Upper lobe of left lung (tissue), 6 donors: ENCODE measurements at places on chromosomes 7 and 10. TPM values are rescaled to one million over a fixed set of nuclear protein-coding genes. Genes with fewer than 3 reads are reported as not detected.
A peak's percentile ranks its signal among the peaks of the same experiment; 100 is the strongest.

GRCh38 chr7:115910541-115911164, 119.9 kb downstream of the TFEC start:
- no peak overlapping the region for H3K4me3 ChIP-seq
- no peak overlapping the region for H3K27ac ChIP-seq
- H3K4me1 ChIP-seq: peaks cover 6% of the 10 kb centered on the region
- DNase-seq: no peak

- H3K27ac ChIP-seq: peak overlapping the region; percentile 66
- no peaks in the 10 kb centered on the region for H3K27me3 ChIP-seq
- peak; percentile 67 for DNase-seq
- H3K4me1 ChIP-seq: peaks cover 18% of the 10 kb centered on the region
These were observed 78.6 kb upstream of the ARMC3 start for GRCh38 chr10:22849077-22849805.

DNA sequence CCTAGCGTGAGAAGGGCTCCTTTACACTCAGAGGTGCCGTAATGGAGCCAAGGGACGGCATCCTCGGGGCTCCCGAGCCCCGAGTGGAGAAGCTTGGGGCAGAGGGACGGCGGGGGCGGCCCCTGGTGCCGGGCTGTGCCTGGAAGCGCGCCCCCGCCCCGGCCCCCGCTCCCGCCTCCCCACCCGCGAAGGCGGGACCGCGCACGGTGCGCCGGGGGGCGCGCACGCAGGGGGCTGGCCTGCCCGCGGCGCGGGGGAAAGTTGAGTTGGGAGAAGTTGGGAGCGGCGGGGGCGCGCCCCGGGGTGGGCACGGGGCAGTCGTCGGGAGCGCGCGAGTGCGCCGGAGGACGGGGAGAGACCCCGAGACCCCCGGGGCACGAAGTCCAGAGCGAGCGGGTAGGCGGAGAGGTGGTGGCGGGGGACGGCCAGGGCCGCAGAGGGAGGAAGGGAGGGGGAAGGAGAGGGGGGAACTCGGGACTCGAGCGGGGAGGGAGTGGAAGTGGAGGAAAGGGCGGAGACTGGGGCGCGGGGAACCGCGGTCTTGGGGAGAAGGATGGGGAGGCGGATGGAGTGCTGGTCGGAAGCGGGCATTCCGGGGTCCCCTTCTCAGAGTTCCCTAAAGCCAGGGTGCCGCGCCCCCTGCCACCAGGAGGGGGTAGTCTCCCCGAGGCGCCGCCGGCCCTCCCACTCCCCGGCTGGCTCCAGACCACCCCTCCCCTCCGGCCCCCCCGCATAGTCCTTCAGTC, at the start of gene SLC4A2:
SLC4A2 (plus strand) TSS at position 223 of the 746 bp plus-strand sequence. CDS start 2,399 bp downstream, outside the sequence.
- peaks cover 51% of the 10 kb centered on the region for H3K4me1 ChIP-seq
- H3K27ac ChIP-seq: peak within 1 kb of the TSS; percentile 99
- peak; percentile 97 for DNase-seq

DNA sequence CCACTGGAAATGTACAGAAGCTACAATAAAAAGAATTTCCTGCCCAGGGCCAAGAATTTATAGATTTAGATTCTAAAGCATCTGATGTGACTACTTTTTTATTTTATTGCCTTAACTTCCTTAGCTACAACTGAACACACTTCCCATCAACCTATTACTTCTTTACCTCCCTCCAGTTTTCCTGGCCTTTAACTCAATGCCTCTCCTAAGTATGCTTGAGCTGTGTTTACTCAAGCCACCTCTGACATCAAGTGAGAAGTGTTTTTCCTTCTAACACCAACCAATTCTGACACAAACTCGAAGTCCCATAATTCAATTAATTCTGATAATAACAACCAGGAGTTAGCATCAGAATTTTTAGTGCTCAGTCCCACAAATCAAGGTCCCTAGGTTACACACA, 170.0 kb downstream of the IMMP2L start:
- no peak for DNase-seq
- no peaks in the 10 kb centered on the region for H3K36me3 ChIP-seq
- no peak overlapping the region for H3K4me3 ChIP-seq
- no peaks in the 10 kb centered on the region for H3K27me3 ChIP-seq
- no peaks in the 10 kb centered on the region for H3K4me1 ChIP-seq

DNA sequence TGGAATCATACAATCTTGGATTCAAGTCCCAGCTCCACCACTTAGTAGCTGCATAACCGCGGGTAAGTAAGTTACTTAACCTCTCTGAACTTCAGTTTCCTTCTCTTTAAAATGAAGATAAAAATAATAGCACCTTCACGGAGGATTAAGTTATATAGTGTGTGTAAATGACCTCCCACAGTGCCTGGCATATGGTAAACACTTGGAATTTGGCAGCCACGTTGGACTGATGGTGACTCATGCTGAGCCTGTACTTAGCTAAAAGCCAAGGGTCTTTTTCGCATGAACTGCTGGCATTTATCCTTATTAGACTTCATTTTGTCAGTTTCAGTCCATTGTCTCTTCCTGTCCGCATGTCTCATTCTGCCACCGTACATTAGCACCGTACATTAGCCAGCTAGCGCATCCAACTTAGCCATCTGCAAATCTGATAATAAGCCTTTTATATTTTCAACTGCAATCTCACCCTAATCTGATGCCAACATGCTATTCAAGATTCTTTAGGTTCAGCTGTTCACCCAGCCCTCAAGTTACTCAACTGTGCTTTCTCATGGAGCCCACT, 11.2 kb downstream of the SLC13A4 start:
- no peaks in the 10 kb centered on the region for H3K4me1 ChIP-seq
- no peak for DNase-seq
- H3K36me3 ChIP-seq: no peaks in the 10 kb centered on the region
- no peak overlapping the region for H3K27ac ChIP-seq
- no peak overlapping the region for H3K4me3 ChIP-seq

- no peaks in the 10 kb centered on the region for H3K4me1 ChIP-seq
- H3K4me3 ChIP-seq: no peak overlapping the region
- H3K27ac ChIP-seq: no peak overlapping the region
- H3K36me3 ChIP-seq: peaks cover 15% of the 10 kb centered on the region
These were observed 5.6 kb upstream of the AS3MT start for GRCh38 chr10:102863660-102864059.

DNA sequence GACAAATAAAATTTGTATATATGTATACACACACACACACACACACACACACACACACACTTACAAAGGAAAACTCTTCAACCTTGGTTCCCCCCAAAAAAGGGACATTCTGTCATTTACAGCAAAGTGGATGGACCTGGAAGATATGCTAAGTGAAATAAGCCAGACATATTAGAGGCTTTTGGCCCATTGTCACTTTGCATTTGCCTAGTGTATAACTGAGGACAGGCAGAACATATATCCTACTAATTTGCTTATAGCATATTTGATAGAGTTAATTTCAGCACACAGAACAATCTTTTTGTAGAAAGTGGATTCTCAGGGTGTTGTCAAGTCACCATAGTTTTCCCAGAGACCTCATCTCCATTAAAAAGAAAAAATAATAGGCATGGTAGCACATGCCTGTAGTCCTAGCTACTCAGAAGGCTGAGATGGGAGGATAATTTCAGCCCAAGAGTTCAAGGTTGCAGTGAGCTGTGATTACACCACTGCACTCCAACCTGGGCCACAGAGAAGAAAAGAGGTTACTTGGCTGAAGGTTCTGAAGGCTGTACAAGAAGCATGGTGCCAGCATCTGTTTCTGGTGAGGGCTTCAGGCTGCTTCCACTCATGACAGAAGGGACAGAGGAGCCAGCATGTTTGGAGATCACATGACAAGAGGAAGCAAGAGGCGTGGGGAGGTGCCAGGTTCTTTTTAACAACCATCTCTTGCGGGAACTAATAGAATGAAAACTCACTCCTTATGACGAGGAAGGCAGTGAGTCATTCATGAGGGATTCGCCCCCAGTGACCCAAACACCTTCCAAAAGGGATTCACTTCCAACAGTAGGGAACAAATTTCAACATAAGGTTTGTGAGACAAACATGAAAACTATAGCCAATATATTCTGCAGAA, 135.6 kb downstream of the TMEM168 start:
- no peaks in the 10 kb centered on the region for H3K4me1 ChIP-seq
- no peaks in the 10 kb centered on the region for H3K27me3 ChIP-seq
- no peak for DNase-seq
- H3K27ac ChIP-seq: no peak overlapping the region

DNA sequence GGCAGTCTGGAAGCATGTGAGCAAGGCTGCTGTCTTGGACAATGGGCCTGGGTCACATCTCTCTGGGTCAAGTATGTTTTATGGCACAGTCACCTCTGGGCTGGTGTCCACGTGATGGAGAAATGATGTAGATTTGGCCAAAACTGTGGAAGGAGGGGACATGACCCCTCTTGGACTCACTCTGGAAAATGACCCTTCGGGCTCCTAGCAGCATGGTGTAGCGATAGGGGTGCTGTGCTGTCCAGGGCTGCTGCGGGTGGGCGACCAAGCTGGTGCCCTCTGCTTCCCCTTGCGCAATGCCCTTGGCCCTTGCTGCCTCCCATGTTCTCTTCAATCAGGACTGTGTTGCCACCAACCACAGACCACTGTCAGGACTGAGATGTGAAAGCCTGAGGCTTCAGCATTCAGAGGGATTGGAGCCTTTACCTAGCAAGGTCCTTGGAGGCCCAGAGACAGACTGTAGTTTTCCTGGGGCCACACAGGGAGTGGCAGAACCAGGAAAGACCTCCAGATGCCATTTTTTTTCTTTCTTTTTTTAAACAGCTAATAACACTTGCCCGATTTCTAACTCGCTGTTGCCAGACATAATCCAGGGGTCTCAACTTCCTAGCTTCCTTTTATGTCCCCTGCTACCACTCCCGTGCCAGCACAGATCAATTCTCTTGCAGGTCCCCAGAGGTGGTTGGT, 6.1 kb downstream of the CYP26A1 start:
- peaks cover 13% of the 10 kb centered on the region for H3K4me1 ChIP-seq
- H3K4me3 ChIP-seq: no peak overlapping the region
- H3K27me3 ChIP-seq: peaks cover 2% of the 10 kb centered on the region
- H3K36me3 ChIP-seq: no peaks in the 10 kb centered on the region

- DNase-seq: no peak
- H3K4me3 ChIP-seq: no peak overlapping the region
- H3K4me1 ChIP-seq: peaks cover 20% of the 10 kb centered on the region
- peaks cover 15% of the 10 kb centered on the region for H3K36me3 ChIP-seq
These were observed 26.5 kb downstream of the CAPZA2 start for GRCh38 chr7:116888895-116889294.

DNA sequence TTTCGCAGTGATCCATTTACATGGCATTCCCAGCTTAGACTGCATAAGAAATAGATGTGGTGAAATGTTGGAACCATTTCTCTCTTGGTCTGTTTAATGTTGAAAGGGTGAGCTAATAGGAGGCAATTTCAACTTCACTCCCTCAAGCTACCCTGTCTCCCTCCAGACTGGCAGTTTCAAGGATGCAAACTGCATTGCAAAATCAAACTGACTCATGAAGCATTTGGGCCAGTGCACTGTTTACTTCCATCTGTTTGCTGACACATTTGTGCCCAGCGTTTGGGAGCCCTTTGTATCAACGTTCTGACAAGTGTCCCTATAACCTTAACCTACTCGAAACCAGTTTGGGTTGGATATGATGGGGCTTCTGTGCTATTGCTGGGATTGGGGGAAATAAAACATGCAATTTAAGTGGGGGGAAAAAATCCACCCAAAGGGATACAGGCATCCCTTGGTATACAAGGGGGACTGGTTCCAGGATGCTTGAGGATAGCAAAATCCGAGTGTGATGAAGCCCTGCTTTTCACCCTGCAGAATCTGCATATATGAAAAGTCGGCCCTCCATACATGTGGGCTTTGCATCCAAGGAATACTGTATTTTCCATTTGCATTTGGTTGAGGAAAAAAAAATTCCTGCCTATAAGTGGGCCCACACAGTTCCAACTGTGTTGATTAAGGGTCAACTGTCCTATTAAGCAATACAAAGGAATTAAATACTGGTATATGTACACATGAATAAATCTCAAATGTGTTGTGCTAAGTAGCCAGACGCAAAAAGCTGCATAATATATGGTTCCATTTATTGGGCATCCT, 15.6 kb downstream of the RHEB start:
- H3K36me3 ChIP-seq: no peaks in the 10 kb centered on the region
- no peak overlapping the region for H3K27ac ChIP-seq
- peaks cover 40% of the 10 kb centered on the region for H3K4me1 ChIP-seq
- no peak for DNase-seq

DNA sequence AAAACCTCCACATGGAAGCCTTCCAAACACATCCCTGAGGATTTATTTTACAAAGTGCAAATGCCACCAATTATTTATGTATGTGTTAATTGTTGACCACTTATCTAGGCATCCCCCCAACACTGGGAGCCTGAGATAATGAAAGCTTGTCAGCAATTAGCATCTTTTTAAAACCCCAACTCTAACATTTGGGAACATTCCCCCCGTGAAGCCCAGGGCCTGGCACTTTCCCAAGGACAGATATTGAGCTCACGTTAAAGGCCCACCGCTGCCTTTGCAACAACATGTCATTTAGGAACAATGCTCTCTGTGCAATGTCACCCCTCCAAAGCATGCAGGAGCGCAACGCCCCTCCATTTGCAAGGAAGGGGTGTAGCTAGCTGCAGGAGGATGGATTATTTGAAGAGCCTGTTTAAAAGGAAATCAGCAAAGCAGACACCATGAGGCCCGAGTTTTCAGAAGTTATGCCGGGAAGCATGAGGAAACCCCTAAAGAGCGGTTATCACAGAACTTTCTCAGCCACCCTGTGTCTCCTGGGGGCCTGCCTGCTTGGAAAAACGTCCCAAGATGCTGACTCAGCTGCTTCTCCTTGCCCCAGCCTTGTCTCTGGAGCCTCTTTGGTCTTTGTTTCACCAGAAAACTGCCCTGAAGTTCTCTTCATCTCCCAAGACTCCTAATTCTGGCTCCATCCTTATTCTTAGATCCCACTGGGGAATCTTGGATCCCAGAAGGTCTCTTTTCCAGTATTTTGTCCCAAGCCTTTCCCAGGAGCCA, 444.1 kb downstream of the GRID1 start:
- no peaks in the 10 kb centered on the region for H3K4me1 ChIP-seq
- DNase-seq: no peak

- no peaks in the 10 kb centered on the region for H3K27me3 ChIP-seq
- no peak for DNase-seq
- H3K4me1 ChIP-seq: peaks cover 10% of the 10 kb centered on the region
- peak overlapping the region; percentile 62 for H3K27ac ChIP-seq
- peaks cover 5% of the 10 kb centered on the region for H3K36me3 ChIP-seq
These were observed 205.0 kb downstream of the DIP2C start for GRCh38 chr10:484441-484924.

GRCh38 chr7:54546081-54546985, 4.2 kb downstream of the VSTM2A start:
- DNase-seq: no peak
- H3K27me3 ChIP-seq: peaks cover 22% of the 10 kb centered on the region

The POU6F2 gene
- total RNA-seq: under 0.01 TPM

The NUDCD3 gene
- total RNA-seq: 57.6 TPM

The HOXA5 gene
- total RNA-seq: 20.1 TPM

The EGFR gene
- 93.5 TPM for total RNA-seq

The TSPAN12 gene
- 44.2 TPM for total RNA-seq

The ALDH18A1 gene
- total RNA-seq: 21.0 TPM

The HOXA6 gene
- not detected for total RNA-seq

The H2BK1 gene
- not detected for total RNA-seq

The CAMK1D gene
- total RNA-seq: 6.2 TPM

The PRKG1 gene
- 43.0 TPM for total RNA-seq

The IDI2 gene
- total RNA-seq: not detected
